Left kidney (tissue), 8 donors: ENCODE measurements at places on chromosomes 12 and 14. TPM values are rescaled to one million over a fixed set of nuclear protein-coding genes. Genes with fewer than 3 reads are reported as not detected.

- DNase-seq: no peak
Measured at GRCh38 chr12:25792031-25792430, 166.5 kb upstream of the RASSF8 start.

DNA sequence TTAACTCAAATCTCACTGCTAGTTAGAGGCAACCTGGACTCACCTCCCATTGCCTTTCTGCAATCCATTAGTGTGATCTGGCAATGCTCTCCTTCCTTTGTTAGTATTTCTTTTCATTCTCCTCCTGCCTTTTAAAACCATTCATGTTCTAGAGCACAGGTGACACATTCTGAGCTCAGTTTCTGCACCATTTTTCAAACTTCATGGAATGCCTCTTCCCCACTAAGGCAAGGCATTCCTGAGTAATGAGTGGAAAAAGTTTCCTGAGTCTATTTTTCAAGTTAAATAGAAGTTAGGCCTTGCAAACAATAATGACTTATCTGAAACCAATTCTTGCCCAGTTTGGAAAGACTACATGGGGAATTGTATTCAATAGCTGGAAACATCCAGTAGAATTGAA, 1001.8 kb downstream of the BCL11B start:
- DNase-seq: no peak

DNA sequence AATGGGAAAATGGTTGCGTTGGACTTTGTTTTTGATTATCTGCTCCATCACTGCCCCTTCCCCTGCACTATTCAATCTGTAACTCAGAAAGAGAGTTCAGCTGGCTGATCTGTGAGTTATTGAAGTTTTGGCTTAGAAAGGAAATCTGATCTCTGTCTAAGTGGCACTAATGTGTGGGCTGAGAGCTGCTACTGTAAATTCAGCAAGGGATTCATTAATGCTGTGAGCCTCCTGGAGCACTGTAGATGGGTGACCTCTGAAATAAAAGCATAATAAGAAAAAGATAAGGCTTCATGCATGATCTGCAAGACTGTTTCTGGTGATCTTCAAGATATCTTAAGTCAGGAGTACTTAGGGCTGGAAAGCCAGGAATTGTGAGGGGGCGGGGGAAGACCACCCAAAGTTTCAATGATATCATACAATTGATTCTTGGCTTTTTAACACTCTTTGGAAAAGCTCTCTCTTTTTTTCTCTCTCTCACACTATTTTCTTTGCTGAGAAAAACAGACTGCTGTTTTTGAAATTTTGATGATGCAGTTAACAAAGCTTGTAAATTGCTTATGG, 101.1 kb downstream of the C12orf75 start:
- no peak for DNase-seq

GRCh38 chr12:9810671-9811070, 16.6 kb upstream of the KLRF1 start:
- DNase-seq: no peak

- no peak for DNase-seq
Measured at GRCh38 chr12:113896841-113897240, 69.3 kb downstream of the RBM19 start.

DNA sequence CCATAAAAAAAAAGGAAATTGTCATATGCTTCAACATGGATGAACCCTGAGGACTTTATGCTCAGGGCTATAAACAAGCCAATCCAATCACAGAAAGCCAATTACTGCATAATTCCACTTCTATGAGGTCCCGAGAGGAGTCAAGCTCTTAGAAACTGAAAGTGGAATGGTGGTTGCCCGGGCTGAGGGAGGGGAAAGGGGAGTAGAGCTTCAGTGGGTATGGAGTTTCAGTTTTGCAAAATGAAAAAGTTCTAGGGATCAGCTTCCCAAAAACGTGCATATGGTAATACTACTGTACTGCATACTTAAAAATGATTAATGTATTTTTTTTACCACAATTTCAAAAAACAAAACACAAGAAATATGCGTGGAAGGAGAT, 52.0 kb downstream of the RNF34 start:
- no peak for DNase-seq

DNA sequence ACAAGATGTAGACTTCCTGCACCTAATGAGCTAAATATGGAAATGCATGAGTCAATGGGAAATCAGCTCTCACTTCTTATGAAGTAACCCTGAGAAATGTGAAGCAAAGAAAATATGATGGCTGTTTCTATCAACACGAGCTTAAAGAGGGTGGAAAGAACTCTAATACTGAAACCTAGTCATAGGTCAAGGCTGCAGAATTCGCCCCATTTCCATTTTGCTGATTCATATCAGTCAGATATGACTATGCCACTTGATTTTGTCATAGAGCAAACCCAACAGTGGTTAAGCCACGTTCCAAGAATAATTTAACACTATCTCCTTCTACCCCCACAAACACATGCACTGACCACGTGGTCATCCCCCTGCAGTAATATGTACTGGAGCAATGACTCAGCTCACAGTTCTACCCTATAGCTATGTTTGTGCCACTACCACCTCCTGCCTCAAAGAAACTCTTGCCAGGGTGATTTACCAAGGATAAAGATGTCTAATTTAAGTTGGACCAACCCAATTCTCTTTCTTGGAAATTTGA, 157.5 kb downstream of the TMTC3 start:
- no peak for DNase-seq

DNA sequence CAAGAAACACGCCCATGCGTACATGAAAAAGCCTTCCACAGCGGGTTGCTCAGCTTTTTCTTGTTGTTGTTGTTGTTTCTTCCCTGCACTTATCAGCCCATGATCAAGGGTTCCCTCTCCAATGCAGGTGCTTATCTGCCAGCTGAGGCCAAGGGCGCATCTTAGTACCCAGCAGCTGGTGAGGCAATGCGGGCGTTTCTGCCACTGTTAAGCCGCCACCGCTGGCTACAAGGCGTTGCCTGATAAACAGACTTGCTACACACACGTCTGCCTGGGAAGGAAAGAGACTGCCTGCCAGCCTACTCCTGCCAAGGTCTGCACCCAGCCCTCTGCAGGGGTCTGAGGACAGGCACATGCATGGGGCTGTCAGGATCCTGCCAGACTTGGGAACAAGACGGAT, 345.9 kb downstream of the BCL11B start:
- no peak for DNase-seq

DNA sequence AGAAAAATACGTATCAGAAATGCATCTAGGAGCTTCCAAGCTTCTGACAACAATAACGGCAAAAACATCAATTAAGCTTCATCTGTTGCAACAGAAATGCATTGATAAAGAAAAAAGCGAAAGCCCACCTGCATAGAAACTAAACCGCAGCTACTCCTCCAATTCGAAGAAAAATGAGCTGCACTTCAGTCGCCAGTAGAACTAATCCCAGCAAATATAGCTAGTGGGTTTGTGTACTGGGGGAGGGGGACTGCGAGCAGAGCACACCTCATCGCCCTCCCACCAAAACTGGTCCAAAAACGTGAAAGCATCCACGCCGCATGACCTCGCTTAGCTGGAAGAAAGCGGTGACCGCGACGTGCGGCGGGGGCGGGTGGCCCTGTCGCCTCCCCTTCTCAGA, 1.2 kb downstream of the SLC35F4 start:
- DNase-seq: no peak

DNA sequence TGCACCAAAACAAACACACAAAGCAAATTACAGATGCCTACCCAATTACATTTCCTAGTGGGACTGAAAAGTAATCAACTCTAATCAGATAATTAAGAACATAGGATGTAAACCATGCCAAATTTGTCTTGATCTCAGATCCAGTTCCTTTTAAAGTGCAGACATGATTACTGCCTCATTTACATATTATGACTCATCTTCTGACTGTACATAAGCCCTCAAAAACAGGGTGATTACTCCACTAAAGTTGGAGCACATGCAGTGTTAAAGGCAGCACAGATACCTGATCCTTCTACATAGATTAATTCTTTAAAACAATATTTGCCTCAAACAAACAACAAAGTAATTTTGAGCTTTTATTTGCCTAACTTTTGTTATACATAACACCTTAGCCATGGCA, 337.2 kb downstream of the RPS29 start:
- no peak for DNase-seq

The MUCL1 gene
- 0.25 TPM for polyA plus RNA-seq

The PKP2 gene
- polyA plus RNA-seq: 25.4 TPM

The LAG3 gene
- polyA plus RNA-seq: 1.9 TPM
